ENCODE measurements at places on chromosomes 5 and 9. TPM values are rescaled to one million over a fixed set of nuclear protein-coding genes. Genes with fewer than 3 reads are reported as not detected.

DNA sequence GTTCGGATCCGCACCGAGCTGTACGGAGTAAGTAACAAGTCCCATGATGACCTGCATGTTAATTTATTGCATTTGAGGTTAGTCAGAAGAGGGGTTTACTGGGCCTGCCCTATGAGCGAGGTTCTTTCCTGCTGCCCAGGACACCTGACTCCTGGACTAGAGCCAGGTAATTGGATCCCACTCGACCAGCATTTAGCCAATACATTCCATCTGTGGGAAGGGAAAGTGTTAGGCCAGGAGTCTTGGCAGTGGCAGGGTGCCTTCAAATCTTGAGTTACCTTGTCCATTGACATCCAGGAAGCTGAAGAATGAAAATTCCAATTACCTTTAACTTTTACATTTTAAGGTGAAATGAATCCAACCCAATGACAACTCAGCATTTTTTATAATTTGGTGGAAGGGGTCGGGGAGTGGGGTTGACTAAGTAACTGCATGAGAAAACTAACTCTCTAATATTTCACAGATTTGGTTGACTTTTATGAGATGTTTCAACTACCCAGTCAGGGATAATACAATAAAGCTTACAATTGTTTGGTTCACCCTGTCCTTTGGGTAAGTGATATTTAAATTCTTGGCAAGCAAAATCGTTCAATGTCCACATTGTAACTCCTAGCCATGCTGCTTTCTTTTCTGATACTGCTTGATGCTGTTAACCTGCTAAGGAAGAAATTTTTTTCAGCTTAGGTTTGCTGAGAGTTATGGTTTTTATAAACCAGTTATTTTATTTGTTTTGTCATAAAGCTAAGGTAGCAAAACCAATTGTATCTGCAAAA lies 111.6 kb upstream of the IQGAP2 start:
- DNase-seq: peak; percentile 35

DNA sequence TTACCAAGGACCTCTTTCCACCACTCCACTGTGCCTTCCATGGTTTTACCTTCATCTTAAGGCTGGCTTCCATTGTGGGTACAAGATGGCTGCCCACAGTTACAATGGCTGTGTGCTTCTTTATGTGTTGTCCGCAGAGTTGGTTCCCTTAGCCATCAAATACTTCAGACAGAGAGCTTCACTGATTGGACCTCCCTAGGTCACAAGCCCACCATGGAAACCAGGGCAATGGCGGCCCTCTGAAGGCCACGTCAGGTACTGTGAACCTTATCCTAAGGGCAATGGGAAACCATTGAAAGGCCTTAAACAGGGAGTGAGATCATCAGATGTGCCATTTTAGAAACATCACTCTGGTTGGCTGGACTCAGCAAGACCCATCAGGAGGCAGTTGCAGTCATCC lies 2.9 kb upstream of the ARHGEF39 start:
- DNase-seq: no peak

DNA sequence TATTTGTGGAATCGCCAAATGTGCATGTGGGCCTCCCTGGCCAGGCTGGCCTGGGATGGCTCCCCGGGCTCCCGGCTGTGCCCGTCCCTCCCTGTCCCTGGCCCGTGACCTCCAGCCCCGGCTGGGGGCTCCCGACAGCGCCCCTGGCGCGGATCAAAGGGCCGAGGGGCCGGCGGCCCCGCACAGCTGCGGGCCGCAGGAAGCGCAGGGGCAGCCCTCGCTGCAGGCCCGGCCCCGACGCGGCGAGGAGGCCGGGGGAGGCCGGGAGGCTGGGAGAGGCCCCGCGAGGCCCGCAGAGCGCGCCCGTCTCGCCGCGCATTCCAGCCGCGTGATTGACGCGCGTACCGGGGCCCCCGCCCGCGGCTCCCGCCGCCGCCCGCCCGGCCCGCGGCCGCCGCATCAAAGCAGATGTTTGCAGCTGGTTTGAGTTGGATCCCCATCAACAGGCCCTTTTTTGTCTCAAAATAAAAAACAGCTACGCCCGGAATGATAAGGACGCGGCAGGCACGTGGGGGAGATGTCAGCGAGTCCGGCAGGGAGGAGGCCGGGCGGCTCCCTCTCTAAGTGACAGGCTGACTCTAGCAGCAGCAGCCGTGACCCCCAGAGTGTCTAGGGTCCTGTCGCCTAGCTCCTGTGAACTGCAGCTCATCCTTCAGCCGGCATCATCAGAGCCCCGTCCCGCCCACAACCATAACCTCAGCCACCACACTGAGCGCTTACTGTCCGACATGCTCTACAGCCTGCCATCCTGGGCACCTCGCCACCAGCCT lies 69.4 kb downstream of the LMX1B start:
- no peak for DNase-seq

DNA sequence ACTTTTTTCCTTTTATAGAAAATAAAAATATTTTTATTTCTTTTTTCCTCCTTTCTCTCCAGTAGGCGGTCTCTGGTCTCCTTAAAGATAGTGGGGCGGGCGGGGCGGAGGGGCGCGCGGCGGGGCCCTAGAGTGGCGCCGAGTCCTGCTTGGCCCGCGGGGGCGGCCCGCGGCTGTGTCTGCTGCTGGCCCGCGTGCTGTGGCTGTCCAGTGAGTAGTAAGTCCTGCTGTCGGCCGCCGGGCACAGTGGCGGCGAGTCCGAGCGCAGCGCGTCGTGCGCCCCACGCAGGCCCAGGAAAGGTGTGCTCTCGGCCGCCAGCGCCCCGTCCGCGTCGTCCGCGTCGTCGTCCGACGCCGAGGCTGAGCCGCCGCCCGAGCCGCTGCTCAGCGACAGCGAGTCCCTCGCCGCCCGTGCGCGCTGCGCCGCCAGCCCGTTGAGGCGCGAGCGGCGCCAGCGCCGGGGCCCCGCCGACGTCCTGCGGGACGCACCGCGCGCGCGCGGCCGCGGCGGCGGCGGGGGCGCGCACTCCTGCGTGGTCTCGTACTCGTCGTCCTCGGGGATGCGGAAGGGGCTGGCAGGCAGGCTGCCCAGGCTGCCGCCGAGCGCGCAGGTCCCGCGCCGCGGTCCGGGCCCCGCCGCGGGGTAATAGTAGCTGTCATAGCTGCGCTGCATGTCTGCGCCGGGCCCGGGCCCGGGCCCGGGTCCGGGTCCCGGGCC lies 52.3 kb downstream of the PSD2 start:
- peak; percentile 30 for DNase-seq

- peak; percentile 39 for DNase-seq
Observed at GRCh38 chr9:71285191-71285656, 163.8 kb upstream of the TRPM3 start.

DNA sequence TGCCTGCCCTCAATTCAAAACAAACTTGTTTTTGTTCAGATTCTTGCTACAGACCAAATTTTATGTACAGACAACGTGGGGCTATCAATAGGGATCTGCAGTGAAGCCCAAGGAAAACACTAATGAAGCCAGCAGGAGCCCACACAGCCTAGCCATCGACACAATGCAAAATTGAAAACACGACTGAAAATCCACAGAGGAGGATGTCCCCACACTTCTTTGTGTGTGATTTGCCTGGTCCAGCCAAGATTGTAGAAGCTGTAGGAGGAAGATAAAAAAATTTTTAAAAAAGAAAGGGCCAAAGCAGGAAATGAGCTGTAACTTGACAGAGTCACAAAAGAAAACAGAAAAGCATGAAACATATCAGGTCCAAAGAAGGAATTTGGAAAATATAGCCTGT lies 34.8 kb downstream of the HTR4 start:
- DNase-seq: no peak

DNA sequence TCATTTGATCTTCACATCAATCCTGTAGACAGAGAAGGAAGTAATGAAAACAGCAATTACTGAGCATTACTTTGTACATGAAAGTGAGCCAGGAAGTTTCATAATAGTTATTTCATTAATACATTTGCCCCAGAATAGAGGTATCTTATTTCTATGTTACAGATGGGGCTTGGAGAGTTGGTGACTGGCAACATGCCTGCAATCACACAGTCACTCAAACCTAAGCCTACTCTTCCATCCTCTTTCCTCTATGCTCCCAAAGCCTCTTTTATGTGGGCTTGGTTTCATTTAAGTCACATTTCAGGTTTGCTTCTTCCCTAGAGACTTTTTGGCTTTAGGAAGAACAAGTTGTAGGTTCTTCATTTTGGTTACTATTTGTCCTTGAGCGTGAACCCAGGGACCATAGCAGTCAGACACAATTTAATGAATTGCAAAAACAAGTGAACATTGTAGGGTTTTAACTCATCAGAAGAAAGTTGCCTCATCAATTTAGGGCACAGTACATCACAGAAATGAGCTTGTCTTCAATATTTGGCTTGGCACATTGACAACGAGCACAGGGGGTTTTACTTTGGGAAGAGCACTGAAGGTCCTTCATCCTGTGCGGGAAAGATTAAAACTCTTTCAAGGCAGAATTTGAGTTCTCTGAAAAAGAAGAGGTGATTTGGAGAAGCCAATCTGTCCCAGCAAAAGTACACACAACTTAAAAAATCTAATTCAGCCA lies 381.1 kb downstream of the TMEM38B start:
- DNase-seq: no peak

DNA sequence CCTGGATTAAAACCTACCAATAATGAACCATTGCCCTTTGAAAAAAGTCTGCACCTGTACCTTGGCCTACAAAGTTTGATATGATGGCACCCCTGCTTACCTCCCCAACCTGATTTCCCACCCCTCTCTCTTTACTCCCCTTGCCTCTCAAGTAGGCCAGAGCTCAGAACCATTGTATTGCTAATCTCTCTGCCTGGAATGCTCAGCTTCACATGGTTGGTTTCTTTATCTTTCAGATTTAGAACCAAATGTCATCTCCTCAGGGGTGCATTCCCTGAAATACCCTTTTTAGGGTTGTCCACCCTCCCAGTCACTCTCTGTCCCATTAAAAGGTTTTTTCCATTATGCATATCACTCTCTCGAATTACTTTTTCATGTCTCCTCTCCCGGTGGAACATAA lies 116.6 kb upstream of the VCAN start:
- DNase-seq: no peak

DNA sequence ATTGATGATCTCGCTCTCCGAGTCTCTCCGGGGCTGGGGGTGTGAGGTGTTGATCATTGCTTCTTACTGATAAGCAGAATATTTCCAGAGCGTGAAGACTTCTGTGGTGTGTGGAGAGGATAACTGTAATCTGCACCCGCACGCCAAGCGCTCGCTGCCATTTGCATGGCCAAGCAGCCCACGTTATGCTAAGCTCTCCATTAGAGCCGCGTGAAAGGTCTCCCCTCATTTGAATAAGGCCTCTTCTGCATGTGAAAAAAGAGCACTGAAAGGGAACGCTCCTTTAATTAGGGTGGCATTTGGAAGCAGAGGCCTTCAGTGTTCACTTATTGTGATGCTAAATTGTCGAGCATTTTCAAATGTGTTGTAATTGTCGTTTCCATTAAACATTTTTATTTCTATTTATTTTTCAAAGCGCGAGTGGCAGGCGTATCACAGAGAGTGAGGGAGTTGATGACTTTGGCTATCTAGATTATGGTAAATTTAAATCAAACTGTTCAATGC lies 163.6 kb upstream of the IRX2 start:
- DNase-seq: no peak

GRCh38 chr9:118281772-118282171 lies 577.6 kb downstream of the TLR4 start:
- no peak for DNase-seq

- DNase-seq: no peak
Observed at GRCh38 chr5:76388236-76388635, 14.8 kb upstream of the IQGAP2 start.

GRCh38 chr5:63164838-63165535 lies 586.4 kb downstream of the LRRC70 start:
- DNase-seq: no peak

- no peak for DNase-seq
Observed at GRCh38 chr9:69916950-69917349, 96.3 kb downstream of the CFAP95 start.

DNA sequence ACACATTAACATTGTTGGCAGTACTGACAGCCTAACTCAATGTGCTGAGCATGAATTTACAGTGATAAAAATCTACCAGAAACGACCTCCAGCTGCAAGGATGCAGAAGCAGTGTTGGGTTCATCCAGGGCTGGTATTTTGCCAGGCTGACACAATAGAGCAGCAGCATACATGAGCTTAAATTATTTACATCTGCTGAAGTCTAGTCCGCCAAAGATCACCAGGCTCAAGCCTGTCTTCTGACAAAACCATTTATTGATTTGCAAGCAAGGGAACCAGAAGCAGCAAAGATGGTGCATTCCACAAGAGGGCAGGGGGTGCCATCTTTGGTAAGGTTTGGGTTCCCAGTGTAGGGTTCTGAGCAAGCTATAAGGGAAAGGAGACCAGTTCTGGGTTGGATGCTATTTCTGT lies 8.7 kb upstream of the C5orf34 start:
- DNase-seq: no peak

The NADK2 gene
- 44.0 TPM for polyA plus RNA-seq

The SLC9A3 gene
- polyA plus RNA-seq: 38.2 TPM

The TAF11L5 gene
- not detected for polyA plus RNA-seq

The PLAC8L1 gene
- polyA plus RNA-seq: 1.1 TPM

The MED27 gene
- polyA plus RNA-seq: 22.1 TPM

Data from left renal pelvis (tissue), 4 donors.